ENCODE measurements at places on chromosomes 11 and 22.

- DNase-seq, result no peak
These were observed 224.5 kb downstream of the KIRREL3 start for GRCh38 chr11:126776119-126776518.

GRCh38 chr22:49720279-49720959 lies 107.3 kb downstream of the BRD1 start:
- DNase-seq, result no peak

GRCh38 chr11:48006301-48006992 lies 26.1 kb downstream of the PTPRJ start:
- DNase-seq, result no peak

GRCh38 chr22:47063071-47063509 lies 300.6 kb downstream of the TBC1D22A start:
- no peak for DNase-seq

DNA sequence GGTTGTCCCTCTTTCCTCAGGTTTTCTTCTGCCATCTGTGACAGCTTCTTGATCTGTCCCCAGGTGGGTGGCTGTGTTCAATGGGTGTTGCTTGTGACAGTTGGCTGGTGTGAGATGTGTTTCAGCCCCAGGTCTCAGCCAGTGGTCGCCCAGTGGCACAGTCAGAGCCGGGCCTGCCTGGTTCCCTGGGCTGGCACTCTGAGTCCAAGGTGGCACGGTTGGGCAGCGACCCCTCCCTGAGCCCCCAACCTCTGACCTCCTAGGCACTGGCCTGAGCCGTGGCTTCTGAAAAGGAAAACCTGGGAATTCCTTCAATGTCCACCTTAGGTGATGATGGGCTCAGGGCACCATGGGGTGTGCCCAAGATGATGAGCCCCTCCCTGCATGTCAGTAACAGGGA lies 14.0 kb upstream of the PRODH start:
- no peak for DNase-seq

GRCh38 chr22:22857607-22858558 lies 29.7 kb upstream of the IGLL5 start:
- no peak for DNase-seq

- no peak for DNase-seq
These were observed 26.6 kb downstream of the RELT start for GRCh38 chr11:73402834-73403185.

GRCh38 chr11:66901964-66902390 lies 45.1 kb downstream of the LRFN4 start:
- no peak for DNase-seq

- DNase-seq, result no peak
These were observed 1.7 kb downstream of the SMTN start for GRCh38 chr22:31082606-31083376.

DNA sequence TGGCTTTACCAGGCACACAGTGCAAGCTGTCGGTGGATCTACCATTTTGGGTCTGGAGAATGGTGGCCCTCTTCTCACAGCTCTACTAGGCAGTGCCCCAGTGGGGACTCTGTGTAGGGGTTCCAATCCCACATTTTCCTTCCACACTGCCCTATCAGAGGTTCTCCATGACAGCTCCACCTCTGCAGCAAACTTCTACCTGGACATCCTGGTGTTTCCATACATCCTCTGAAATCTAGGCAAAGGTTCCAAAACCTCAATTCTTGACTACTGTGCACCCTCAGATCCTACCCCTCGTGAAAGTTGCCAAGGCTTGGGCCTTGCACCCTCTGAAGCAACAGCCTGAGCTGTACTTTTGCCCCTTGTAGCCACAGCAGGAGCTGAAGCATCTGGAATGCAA lies 108.1 kb downstream of the SOX6 start:
- DNase-seq, result no peak

GRCh38 chr22:37556710-37557109 lies 3.6 kb upstream of the CDC42EP1 start:
- DNase-seq, result no peak

- no peak for DNase-seq
These were observed 794.0 kb downstream of the TBC1D22A start for GRCh38 chr22:47556473-47556872.

DNA sequence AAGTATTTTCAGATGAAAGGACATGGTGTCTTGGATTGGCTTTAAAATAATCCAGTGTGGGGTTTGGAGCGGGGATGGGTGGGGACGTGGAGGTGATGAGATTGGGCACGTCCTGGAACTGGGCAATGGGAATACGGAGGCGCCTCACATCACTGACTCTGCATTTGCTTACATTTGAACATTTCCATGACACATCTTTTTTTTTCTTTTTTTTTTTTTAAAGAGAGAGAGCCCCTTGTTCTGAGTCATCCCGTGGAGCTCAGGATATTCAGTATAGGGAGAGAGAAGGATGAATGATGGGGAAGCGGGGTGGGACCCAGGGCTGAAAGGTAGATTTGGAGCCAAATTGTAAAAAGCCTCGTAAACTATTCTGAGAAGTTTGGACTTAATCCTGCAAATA lies 142.7 kb downstream of the FBXO7 start:
- DNase-seq, result no peak

Data from DMS79 treated with DMSO at 0.1 percent for 48 hours (cell line).